Inflammatory macrophage (primary cell): ENCODE measurements at places on chromosomes 4 and X.

DNA sequence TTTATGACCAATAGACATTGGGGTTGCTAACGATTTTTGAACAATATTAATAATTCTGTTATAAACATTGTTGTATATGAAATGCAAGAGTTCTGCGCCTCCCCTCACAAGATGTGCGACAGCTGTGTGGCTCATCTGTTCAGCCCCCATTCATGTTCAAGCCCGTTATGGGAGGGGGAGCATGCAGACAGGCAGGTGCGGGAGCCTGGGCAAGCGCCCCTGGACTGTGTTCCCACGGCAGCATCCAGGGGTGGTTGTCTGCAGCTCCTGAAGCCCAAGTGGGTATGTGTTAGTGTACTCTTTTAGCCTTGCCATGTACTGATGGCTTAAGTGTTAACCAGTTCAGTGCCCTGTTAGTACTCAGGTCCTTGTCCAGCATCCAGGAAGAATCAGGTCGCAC, 34.6 kb downstream of the UGT2A3 start:
- no peak for DNase-seq

DNA sequence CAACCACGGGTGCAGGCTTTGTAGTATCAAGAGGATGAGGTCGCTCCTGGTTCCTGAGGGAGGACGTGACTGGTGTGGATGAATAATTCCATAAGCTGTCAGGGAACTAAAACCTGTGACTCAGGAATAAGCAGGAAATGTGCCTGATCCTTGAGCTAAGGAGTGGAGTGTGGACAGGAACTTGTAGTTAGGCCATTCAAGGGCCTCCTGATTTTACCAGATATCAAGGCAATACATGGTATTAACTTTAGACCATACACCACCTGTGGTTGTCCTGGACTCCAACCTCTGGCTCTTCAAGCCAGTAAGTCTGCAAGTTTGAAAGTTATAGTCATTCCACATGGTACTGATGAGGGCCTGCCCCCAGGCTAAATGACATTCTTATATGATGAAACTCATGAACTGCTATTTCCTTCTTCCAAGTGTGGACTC, 12.1 kb upstream of the ING2 start:
- no peak for DNase-seq

DNA sequence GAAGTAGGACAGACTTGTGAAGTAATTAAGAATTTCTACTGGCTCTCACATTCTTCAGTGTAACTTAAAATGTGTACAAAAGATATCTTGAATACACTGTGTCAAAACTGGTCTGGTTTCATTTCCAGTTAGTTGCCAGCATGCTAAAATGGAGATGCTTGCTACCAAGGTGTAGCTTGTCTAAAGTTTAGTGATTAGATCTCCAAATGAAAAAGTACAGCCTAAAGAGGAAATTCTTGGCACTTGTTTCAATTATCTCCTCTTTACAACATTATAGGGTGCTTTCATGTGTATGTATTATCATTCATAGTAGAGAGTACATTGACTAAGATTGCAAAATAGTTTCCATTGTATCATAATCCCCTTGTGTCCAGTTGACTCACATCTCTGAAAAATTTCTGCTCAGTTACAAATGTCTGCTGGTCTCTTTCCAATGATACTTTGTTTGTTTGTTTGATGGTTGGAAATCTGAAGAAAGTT, 97.3 kb upstream of the SPRY1 start:
- no peak for DNase-seq

GRCh38 chr4:14865804-14866203, 136.5 kb upstream of the CPEB2 start:
- DNase-seq = no peak

- DNase-seq = no peak
Observed at GRCh38 chr4:158444621-158445020, 77.1 kb upstream of the RXFP1 start.

DNA sequence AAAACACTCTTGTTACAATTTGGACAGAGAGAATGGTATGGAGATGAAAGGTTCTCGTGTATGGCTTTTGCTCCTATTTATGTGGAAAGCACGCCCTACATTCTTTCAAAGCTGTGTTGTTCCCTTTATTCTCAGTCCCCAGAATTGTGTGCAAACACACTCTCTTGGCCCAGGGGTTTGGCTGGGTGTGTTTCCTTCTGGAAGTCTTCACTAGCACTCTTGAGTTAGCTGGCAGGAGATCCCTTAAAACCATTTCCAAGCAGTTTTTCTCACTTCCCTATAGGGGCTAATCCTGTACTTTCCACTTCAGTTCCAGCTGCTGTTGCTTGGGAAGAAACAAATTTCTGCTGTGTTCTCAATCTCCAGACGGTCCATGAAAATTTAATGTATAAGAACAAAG, 35.1 kb downstream of the FHL1 start:
- DNase-seq = no peak

DNA sequence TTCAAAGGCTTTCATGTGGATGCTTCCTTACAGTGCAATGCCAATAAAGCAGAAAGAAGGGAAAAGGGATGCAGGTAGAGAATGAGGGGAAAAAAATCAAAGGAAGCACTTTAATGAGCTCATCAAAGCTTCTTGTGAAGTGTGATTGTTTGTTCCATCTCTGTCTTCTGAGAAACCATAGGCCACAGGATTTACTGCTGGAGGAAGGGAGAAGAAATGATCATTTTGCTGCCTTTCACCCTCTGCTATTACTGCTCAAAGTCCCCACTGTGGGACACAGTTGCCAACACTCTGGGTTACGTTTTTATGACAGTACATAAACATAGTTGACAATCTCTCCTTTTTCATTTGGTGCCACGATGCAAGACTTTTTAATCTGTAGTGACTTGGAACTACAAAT, 558.0 kb upstream of the TECRL start:
- no peak for DNase-seq

GRCh38 chr4:40377512-40378365, 42.6 kb downstream of the CHRNA9 start:
- DNase-seq = no peak

DNA sequence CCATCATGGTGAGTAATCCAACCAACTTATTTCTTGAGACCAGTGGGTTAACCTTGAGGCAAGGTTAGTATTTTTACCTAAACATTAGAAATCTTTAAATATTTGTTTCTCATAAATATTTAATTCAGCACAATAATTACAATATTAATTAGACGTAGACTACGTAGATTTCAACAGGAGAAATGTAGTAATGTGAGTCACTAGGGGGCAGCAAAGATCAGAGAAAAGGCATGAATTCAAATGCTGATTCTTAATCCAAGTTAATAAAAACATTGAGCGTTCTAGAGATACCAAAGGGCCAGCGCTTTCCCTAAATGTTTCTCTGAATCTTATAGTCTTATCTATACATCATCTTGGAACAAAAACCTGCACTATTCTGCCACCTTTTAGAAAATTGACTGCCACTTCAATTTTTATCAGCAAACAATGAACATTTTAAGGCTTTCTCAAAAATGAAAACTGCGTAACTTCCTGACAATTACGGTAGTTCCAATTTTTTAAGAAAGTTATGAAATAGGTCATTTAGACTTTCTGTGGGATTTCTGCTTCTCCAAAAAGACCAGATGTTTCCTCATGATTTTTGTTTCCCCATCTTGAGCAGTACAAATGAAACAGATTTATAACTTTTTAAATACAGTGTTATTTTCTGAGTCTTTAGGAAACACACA, 180.7 kb downstream of the GASK1B start:
- peak; percentile 93 for DNase-seq

DNA sequence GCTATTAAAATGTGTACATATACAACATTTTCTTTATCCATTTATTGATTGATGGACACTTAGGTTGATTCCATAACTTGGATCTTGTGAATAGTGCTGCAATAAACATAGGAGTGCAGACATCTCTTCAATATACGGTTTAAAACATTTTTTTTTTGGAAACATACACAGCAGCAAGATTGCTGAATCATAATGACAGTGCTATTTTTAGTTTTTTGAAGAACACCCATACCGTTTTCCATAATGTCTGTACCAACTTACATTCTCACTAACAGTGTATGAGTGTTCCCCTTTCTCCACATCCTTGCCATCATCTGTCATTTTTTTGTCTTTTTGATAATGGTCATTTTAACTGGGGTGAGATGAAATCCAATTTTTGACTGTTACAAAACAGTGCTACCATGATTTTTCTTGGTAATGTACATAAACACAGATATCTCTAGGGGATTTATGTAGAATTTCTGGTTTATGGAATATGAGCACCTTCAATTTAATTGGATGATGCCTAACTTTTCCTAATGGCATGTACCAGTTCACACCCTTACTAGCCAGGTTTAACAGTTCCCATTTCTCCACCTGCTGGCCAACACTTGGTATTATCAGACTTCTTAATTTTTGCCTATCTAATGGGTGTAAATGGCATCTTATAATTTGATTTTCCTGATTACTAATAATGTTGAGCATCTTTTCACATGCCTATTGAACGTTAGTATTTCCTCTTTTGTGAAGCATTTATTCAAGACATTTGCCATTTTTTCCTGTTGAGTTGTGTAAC, 21.0 kb upstream of the TMSB15B start:
- peak; percentile 3 for DNase-seq

DNA sequence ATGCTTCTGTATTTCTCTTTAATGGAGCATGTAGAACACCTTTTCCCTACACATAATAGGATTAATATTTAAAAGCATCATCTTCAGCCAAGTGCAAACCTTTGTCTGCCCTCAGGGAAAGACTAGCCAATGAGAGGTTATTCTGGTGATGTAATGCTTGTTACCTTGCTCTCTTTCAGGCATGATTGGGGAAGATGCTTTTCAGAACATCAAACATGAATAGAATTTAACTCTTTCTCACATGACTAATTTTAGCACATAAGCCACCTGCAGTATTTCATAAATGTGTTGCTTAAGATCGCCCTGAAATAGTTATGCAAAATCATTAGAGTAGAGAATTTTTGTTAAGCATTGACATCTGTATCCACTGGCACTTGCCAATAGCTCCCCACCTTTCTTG, 10.7 kb upstream of the EPGN start:
- no peak for DNase-seq

GRCh38 chrX:31212856-31213748, 141.3 kb upstream of the FTHL17 start:
- no peak for DNase-seq

DNA sequence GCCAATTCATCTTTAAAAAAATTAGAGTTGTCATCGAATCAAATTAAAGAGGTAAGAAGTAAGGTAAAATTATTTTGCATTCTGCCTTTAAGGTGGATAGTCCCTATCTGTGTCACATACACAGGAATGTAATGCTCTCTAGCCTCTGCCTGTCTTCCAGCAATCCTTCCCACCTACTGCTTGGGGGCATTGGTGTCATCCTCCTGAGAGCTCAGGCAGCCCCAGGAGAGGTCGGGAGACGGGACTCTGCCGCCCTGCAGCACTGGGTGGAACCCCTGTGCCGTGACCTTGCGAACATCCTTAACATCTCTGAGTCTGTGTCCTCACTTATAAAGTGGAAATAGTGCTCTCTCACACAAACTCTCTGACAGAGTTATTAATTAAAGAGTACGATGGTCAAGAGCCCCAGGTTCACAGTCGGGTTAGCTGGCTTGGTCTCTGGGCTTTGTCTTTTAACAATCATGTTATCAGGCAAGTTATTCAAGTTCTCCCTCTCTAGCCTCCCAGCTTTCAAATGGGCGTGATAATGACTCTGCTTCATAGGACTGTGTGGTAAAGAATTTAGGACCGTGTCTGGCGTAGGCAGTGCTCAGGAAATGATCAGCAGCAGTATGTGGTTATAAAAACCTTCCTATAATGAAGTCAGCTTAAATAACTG, 10.2 kb downstream of the TLR3 start:
- DNase-seq = no peak

GRCh38 chr4:152619556-152619955, 60.2 kb downstream of the TMEM154 start:
- DNase-seq = no peak

DNA sequence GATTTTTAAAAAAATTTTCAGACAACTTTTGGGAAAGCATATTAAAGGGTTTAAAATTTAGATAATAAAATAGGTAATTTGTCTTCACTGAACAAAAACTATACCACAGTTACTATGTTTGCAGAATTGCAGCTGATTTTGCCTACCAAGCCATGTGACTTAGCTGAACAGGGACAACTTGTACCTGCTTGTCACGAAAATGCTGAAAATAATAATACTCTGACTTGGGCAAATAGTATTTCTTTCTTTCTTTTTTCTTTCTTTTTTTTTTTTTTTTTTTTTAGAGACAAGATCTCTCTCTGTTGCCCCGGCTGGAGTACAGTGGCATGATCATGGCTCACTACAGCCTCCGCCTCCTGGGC, 225.2 kb upstream of the PPP1R2C start:
- no peak for DNase-seq

- DNase-seq = no peak
Observed at GRCh38 chr4:163515198-163515597, 20.7 kb downstream of the TMA16 start.

- DNase-seq = no peak
Observed at GRCh38 chrX:50106051-50106675, 94.6 kb downstream of the AKAP4 start.

GRCh38 chr4:147994076-147994475, 262.2 kb downstream of the ARHGAP10 start:
- peak; percentile 80 for DNase-seq

- DNase-seq = no peak
Observed at GRCh38 chr4:153988492-153989363, 199.8 kb upstream of the SFRP2 start.

GRCh38 chr4:78622253-78622979, 70.8 kb downstream of the ANXA3 start:
- DNase-seq = no peak

DNA sequence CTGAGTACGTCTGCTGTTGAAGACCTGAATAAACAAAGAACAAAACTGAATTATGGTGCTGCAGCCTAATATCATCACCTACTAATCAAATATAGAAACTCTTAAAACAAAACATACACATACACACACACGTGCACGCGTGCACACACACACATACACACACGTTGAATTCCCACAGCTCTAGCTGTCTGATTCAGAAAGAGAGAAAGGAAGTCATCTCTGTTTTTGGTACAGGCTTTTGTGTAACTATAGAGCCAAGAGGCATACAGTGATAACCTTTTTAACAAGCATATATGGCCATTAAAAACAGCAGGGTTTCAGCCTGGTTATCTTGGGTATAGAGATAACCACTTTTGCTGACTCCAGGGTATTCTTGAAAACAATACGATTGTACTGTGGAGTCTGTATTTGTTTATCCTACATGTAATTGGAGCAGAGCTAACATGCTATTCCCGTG, 823.2 kb downstream of the CCSER1 start:
- no peak for DNase-seq

DNA sequence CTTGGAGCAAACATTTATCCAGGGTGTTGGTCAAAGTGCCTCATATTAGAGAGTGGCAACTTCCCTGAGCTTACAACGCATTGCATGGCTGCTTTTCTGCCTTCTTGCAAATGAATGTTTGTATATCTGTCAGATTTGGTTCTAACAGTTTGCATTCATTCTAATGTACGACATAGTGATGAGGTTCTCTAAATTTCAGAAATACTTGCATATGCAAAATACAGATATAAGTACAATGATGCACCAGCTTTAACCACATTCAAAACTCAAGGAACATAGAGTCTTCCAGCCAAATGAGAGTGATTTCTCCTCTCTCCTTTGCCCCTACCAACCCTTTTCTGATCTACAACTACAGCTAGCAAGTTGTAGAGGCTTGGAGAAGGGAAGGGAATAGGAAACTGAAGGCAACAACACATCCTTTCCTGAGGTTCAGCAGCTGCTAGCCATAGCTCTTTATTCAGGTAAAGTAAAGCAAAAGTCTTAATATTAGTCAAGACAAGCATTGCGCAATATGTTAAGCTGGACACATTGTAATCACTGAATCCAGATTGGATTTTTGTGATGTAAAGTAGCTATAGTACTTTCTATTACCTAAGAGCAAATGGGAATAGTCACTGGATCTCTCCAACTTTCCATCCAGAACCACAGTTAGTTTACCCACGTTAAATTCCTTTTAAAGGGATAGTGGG, 6.3 kb downstream of the TKTL2 start:
- no peak for DNase-seq

- DNase-seq = no peak
Observed at GRCh38 chr4:131613824-131614216, 1535.3 kb upstream of the PCDH10 start.
